NCI-H460 (cell line): ENCODE measurements at places on chromosomes 6 and 20. TPM values are rescaled to one million over a fixed set of nuclear protein-coding genes. Genes with fewer than 3 reads are reported as not detected.

DNA sequence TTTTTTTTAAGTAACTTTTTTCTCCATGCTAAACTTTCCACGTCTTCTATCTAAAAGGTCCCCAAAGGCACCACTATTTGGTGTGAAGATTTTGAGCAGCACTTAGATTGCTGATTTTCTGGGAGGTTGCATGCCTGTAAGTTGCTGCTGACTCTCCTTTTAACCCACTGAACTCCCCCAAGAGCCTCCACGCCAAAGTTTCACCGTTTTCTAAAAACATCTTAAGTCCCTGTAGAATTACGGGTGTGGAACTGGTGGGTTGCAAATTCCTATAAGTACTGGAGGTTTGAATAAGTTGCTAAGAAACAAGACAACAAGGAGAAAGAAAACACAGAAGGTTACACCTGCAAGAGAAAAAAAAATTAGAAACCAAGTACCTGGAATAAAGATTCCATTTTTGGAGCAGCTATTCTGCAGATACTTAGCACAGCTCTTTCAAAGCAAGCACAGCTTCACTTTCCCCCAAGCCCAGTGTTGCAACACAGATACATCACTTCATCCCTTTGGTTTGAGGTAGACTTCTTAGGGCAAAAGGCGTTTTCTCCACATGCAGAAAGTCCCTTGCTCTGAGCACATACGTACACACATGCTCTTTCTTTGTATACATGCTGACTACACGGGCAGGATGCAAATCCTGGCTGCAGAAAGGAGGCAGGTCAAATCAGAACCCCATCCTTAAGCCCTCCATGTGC lies 5.0 kb downstream of the JAG1 start:
- DNase-seq, result no peak

GRCh38 chr20:49888212-49889000 lies 26.9 kb downstream of the SPATA2 start:
- peak; percentile 41 for DNase-seq

DNA sequence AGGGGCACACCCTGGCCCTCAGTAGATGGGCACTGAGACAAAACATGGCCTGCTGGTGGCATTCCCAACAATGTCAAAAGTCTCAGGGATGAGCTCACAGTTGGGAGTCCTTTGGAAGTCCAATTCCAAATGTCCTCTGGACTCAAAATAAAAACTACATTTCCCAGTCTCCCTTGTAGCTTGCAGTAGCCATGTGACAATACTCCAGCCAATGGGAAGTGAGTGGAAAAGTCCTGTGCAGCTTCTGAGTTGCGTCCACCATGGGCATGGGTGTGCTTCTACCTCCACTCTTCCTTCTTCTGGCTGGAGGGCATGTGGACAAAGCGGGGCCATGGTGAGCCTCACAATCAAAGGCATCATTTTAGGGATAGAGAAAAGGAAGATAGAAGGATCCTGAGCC lies 5.8 kb upstream of the ADAM33 start:
- DNase-seq, result peak; percentile 19

DNA sequence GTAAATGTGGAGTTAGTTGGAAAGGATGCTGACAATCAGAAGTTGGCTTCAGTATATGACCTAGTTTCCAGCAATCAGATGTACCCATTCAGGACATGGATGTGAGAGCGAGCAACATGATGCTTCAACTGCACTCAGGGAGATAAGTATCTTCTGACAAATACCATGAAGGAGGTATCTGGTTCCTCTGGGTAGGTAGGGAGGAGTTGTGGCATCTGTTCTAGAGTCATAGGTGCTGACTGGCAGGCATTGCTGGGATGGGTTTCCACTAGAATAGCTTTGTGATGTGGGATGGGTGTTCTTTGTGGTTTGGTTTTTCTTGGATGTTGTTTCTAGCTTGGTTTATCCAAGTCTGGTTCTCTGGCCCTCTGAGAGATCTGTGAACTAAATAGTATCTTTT lies 3.9 kb upstream of the REV3L start:
- no peak for DNase-seq

Gene RUNX2
- 0.06 and 0.10 TPM in 2 replicates for total RNA-seq

- DNase-seq, result no peak
Observed at GRCh38 chr6:159871241-159871640, 19.5 kb upstream of the MAS1 start.

- DNase-seq, result no peak
Observed at GRCh38 chr6:93337772-93338394, 81.5 kb downstream of the EPHA7 start.

DNA sequence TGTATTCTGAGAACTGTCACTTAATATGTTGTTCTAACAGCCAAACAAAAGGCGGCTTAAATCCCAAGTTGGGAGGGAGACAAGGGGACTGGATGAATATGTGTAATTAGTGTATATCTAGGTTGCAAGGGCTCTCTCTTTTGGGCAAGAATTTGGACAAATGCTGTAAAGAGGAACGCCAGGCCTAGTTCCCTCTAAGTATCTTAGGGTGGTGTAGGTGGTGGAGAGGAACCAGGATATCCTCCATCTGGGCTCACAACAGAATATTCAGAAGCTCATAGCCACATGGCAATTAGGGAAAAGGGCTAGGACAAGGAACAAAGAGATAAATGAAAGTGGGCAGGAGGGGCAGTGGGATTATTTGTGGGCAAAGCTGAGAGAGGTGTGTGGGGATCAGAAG lies 149.5 kb downstream of the LRFN2 start:
- DNase-seq, result no peak

Gene ULBP2
- 3.8 and 4.5 TPM in 2 replicates for total RNA-seq

Gene PAX1
- total RNA-seq, result 0.12 and 0.54 TPM in 2 replicates

GRCh38 chr6:144341831-144342527 lies 56.8 kb downstream of the UTRN start:
- peak; percentile 38 for DNase-seq

Gene WFDC12
- not detected in 2 replicates for total RNA-seq

DNA sequence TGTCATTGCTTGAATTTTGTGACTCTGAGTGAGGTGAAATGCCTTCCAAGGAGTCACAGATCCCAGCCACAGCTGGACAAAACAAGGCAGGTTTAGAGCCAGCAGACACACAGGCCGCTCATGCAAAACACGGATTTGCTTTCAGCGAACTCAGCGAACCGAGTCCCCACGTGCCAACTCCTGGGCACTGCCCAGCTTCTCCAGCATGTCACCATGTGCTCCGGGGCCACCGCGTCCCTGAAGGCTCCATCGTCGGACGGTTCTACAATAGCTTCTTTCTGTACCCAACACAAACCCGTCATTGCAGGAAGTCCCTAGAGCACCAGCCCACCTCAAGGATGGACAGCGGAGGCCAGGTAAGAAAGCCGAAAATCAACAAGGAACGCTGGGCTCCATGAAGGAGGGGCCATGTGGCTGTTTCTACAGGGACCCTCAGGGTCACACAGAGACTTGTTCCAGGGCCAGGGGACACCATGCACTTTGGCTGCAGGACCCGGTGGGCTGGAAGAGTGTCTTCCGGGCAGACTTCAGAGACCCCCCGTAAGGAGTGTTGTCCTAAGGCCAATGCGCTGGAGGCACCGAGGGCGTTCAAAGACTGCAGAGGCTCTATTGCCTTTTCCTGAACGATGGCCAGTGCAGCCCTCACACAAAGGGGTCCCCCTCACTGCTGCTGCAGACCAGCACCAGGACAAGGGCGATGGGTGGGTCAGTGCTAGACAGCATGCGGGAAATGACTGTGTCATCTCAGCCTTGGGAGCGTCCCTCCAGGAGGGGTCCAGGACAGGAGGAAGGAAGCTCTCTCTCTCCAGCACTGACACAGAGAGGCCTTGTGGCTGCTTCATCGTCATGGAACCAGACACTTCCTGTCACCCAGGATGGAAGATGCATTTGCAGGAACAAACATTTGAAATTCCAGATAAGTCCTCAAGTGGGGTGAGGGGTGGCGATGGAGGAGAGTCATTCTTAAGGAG lies 19.8 kb downstream of the DACT2 start:
- no peak for DNase-seq

- DNase-seq, result peak; percentile 76
Observed at GRCh38 chr6:145147981-145148749, 587.2 kb downstream of the EPM2A start.

- no peak for DNase-seq
Observed at GRCh38 chr20:61500791-61501321, 248.8 kb downstream of the CDH4 start.

Gene BIRC7
- total RNA-seq, result 0.57 TPM in 1 of 2 replicates, not detected in the other

DNA sequence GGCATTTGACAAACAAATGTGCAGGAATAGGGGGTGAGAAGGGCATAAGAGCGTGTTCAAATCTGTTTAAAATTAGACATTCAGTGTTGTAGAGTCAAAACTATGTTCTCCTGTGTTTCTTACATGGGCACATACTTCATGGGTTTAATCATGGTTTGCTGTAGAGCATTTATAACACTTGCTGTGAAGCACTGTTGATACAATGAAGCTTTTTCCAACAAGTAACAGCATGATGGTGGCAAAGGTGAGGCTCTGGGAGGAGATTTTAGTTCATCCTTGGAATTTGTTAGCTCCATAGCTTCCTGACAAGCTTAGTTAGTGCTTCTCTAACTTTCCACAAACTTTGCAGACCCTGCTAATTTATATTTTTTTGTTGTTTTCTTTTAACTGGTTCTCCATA lies 900.7 kb downstream of the TFAP2A start:
- DNase-seq, result no peak

DNA sequence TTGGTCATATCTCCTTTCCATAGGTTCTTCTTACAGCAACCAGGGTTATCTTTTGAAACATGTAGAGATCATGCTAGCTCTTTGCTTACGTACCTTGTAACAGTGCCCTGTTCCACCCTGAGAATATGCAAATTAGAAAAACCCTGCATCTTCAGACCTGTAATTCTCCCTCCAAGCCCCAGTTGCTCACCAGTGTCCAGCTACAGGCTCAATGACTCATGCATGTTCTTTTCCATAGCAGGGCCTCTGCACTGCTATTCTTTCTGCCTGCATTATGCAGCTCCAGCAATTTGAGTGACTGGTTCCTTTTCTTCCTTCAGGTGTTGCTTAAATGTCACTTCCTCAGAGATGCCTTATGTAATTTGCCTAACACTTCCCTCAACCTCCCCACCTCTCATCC lies 636.2 kb downstream of the KHDRBS2 start:
- DNase-seq, result no peak

GRCh38 chr6:36546308-36546919 lies 865 bp downstream of the STK38 start:
- DNase-seq, result no peak

DNA sequence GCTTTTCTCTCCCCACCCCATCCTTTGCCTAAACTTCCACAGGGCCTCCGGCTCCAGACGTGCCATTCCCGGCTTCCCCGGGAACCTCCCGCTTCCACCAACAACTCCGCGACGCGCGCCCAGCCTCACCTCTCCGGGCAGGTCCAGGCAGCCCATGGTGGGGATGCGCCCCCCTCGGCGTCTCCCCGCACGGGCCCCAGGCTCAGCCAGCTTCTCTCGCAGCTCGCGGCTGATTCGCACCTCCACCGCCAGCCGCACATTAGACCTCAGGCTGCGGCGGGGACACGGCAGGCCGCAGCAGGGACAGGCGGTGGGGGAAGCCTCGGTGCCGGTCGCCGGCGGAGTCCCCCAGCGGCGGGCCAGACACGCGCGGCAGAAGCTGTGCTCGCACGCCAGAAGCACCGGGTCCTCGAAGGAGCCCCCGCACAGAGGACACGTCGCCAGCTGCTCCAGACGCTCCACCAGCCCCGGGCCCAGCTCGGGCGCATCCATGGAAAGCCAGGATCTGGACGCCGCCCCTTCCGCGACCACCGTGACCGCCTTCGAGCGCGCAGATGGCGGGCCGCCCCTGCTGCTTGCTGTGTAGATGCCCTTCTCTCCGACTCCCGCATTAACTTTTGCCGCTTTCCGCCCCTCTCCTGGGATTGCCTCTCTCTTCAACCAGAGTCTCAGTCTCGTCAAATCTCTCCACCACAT lies at the start of gene RNF39:
TSS of gene RNF39 (minus strand) at position 676 of the 696 bp plus-strand sequence. CDS start at position 492, 184 bp downstream.
- DNase-seq, result no peak

Gene CFAP61
- 0.32 TPM in 1 of 2 replicates, not detected in the other for total RNA-seq

GRCh38 chr20:62819494-62820174 lies 2.8 kb downstream of the COL9A3 start:
- no peak for DNase-seq

DNA sequence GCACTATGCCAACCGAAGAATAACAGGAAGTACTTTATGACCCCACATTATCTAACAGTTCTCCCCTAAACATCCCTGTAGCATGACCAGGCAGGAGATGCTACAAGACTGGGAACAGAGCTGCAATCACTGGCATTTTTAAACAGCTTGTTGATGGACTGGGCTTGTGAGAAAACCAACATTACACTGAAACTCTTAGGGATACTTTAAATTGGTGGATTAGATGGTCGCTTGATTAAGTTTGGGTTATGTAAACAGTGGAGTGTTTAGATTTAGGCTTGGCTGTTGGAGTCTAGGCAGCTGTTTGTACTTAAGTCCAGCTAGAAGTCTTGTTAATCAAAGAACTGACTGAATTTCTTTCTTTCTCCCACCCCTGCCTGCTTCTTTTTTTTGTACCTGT lies 234.1 kb upstream of the BMP2 start:
- DNase-seq, result no peak

DNA sequence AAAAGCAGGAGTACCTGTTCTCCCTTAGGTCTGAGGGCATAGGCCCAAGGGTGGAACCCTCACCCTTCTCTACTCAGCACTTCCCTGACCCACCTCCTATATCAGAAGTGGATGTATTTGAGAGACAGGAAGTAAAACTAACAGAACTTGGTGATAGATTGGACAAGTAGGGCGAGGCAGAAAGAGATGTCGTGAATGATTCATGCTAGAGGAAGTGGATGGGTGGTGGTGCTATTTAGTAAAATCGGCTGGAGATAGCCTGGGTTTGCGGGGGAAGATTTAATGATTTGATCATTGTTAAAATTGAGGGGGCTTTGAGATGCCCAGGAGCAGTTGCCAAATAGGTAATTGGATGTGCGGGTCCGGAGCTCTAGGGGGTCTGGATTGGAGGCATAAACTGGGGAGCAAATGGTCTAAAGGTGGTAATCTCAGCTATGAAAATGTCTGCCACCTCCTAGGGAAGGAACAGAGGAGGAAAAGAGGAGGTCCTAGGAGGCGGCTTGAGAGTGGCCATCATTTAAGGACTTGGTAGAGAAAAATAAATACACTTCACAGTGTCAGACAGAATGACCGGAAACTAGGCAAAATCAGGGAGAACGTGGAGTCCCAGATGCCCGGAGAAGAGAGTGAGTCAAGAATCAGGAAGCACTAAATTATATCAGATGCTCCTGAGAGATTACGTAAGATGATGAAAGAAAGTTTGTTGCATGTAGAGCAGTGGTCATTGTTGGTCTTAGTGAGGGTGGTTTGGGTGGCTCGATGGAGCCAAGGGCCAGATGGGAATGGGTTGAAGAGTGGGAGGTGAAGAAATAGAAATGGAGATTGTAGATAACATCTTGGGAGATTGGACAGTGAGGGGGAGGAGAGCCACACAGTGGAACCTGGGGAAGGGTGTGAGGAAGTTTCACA lies 142.0 kb downstream of the CEP57L1 start:
- DNase-seq, result no peak

Gene HEY2
- 0.20 TPM in 1 of 2 replicates, not detected in the other for total RNA-seq

GRCh38 chr20:13736436-13737191 lies 48.1 kb downstream of the ESF1 start:
- no peak for DNase-seq

DNA sequence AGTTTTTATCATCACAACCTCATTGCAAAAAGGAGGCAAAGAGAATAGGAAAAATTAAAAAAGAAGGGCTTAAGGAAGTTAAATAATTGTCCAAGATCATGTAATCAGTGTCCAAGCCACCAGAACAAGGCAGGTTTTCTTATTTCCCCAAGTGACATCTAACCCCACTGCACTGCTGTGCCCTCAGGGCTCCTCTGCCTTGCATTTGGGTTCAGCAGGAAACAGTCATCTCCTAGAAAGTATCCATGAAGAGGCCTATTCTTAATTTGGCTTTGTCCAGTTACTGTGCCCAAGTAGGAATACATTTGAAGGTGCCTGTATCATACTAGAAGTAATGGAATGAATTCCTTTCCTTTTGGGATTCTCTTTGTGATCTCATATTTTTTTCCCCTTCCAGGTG lies 10.5 kb downstream of the TMEM14A start:
- no peak for DNase-seq

Gene BEND6
- 2.7 and 4.8 TPM in 2 replicates for total RNA-seq
